ENCODE measurements at places on chromosomes 4 and X.

GRCh38 chr4:169664615-169665014 is 44.2 kb downstream of the CLCN3 start:
- DNase-seq, result no peak

- no peak for DNase-seq
These were observed 1.6 kb upstream of the SH3RF1 start for GRCh38 chr4:169272265-169272886.

DNA sequence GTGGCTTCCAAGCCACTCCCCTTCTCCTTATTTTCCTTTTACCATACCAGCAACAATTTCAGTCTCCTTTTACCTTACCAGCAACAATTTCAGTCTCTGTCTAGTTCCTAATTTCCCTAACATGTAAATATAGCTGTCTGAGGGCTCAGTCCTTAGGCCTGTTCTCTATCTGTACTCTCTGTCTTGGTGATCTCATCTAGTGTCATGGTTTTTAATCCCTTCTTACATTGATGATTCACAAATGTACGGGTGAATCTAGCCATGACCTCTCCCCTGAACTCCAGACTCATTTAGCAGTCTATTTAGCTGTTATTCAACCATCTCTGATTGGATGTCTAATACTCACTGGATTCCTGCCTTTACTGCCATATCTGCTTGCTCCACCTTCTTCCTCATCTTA is 7.2 kb downstream of the IL15 start:
- no peak for DNase-seq

DNA sequence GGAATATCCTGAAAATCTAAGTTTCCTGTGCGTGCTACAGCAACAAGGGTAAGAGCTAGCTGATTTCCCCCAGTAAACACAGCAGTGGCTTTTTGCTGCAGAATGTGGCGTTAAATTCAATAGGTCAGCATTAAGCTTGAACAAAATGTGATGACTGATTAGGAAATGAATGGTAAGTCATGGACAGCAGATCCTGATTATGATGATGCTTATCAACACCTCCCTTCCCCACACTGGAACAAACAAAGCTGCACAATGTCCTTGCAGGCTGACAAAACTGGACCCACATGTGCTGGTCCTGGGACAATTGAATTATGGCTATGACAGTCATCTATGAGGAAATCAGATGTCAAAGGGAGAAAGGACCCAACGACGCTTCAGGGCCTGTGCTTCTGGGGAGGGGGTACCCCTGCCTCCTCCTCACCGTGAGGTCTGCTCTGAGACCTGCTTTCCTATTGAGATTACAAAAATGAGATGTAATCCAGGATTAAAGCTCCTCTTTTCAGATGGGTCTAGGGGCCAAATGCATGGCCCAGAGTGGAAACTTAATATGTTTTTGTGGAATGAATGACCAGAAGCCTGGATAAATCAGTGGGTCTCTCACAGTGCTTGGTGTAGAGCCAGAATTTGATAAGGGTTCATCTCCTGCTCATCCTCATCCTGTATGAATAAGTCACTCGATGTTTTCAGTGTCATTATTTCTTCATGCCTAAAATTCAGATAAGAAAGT is 32.0 kb upstream of the BOD1L1 start:
- no peak for DNase-seq

- DNase-seq, result no peak
These were observed 242.5 kb upstream of the PUDP start for GRCh38 chrX:7390441-7390840.

All from T-helper 22 cell (primary cell).